Bone marrow (tissue), 2 donors: ENCODE measurements at places on chromosomes 12 and 14.

- no peak for DNase-seq
These were observed 443.5 kb upstream of the RGS6 start for GRCh38 chr14:71488703-71489191.

DNA sequence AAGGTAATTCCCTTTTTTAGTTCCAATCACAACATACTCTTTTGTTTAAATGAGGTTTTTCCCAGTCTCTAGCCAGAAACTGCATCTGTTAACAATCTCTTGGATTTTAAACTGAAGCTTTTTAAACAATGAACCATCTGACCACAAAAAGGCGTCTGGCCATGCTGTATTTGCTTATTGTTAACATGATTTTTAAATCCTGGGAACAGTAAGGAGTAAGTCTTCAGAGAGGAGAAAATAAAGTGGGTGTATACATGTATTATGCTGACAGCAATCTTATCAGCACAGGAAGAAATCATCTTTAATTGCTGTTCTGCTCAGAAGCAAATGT lies 106.2 kb downstream of the DAAM1 start:
- no peak for DNase-seq

- no peak for DNase-seq
These were observed 28.7 kb downstream of the TTC8 start for GRCh38 chr14:88853129-88853528.

- DNase-seq: no peak
These were observed 1275.7 kb upstream of the FLRT2 start for GRCh38 chr14:84254290-84254689.

- DNase-seq: no peak
These were observed 162.5 kb downstream of the PPM1H start for GRCh38 chr12:62772416-62772955.

- no peak for DNase-seq
These were observed 128.8 kb upstream of the DYRK2 start for GRCh38 chr12:67519484-67520433.

DNA sequence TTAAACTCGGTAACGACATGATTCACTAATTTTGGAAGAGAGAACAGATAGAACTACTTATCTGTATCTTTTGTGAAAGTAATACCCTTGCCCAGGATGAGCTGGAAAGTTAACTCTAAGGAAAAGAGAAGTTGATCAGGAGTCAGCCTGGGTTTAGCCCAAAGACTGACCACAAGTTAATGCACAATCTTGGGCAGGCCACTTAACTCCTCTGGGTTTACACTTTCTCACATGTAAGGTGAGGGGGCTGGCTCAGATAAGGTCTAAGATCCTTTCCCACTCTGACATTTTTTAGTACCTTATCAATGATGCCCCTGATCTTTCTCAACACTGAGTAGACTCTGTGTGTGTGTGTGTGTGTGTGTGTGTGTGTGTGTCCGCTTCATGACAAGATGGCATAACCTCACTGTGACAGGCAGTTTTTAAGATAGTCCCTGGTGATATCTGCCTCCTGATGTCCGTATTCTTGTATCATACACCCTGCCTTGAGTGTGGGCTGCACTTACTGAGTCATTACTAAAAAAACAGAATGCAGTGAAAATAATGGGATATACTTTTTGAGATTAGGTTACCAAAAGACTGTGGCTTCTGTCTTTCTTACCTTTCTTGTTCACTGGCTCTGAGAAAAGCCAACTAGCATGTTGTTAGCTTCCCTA lies 56.2 kb upstream of the CCDC198 start:
- no peak for DNase-seq
